ENCODE measurements at places on chromosomes 5 and 9.

DNA sequence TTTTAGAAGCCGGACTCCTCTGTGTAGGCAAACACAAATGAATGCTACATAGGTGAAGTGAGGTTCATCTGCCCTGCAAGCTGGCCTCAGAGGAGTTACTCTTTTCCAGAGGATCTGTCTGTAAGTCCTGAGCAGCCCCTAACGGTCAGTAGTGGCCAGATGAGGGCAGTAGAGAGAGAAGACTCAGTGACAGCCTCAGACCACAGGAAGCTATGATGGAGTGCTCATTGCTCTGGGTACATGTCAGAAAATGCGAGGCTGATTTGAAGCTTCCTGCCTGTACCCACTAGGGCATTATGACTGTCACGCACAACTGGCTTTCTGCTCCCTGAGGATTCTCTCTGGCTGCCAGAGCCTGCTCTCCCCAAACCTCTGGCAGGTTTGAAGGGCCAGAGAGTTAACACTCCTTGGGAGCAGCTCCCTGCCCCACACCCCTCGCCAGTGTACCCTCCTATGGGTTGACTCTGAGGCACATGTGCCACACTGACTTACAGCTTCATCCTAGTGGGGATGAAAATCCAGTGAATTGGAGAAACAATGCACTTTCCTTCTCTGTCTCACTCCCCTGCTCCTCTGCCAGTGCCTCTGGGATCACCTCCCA is 141.5 kb downstream of the GABRG2 start:
- peak; percentile 10 for DNase-seq

DNA sequence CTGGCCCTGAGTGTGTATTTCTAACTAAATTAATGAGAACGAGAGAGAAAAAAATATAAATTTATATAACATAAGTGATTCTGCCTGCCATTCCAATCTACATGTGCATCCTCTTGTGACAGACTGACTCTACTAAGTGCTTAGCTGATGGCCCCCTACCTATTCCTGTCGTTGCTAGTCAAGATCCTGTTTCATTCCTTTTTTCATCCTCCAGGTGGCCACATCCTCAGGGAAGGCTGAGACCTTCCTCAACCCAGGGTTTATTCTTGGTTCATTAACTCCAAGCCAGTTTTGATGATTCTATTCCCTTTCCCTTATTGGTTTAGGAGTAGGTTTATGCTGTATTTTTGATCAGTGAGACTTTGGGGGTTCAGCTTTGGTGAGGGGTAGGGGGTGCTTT is 201.3 kb downstream of the C9orf152 start:
- no peak for DNase-seq

DNA sequence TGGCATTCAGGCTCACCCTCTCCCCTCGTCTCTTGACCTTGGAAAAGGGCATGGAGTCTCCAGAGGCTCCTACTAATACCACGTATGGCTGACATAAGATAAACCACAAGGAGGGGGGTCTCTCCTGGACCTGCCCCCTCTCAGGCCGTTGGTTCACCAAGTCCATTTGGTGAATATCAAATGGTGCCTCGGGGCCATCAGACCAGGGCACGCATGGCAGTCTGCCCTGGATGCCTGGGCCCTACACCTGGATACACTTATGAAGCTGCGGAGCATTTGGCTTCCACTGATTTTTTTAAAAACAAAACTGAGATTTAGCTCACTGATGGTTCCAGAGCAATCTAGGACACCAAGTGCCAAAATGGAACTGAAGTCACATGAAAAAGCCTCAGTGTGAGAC is 40.3 kb upstream of the ZNF622 start:
- DNase-seq: no peak

DNA sequence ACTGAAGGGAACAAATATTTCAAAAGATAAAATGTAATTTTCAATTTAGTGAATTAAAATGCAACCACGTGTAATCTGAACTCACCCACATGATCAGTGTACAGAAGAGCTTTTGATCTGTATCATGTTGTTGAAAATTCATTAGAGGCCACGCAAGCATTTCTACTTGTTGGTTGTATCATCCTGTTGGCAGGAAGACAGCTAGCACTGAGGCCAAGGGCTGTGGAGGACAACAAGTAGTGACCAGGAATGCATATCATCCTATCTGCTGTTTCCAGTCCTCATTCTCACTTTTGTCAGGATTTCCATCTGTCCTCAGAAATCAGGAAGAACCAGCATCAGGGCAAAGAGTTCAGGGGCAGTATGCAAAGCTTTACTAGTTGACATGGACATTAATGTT is 29.9 kb upstream of the CKS2 start:
- DNase-seq: no peak

- DNase-seq: no peak
Observed at GRCh38 chr9:87670572-87671264, 55.2 kb upstream of the CTSL start.

DNA sequence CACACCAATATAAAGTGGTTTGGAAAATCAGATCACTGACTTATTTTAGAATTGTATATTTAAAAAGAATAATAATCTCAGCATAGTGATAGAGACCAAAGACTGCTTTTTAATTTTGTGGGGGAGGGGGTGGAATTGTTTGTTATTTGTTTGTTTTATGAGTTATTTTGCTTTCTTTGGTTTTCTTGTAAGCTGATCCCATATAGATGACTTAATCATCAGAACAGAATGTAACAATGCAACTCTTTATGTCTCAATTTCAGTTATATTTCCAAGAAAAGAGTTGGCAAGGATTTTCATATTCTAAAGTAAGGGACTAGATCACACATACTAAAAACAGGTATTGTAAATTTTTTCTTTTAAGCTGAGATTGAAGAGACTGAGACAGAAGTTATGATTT is 984.9 kb downstream of the TLE4 start:
- DNase-seq: no peak

GRCh38 chr9:135098400-135099105 is 11.1 kb downstream of the OLFM1 start:
- DNase-seq: no peak

- peak; percentile 73 for DNase-seq
Observed at GRCh38 chr9:99181621-99182020, 40.1 kb downstream of the ALG2 start.

- no peak for DNase-seq
Observed at GRCh38 chr9:83418283-83418682, 119.9 kb downstream of the FRMD3 start.

GRCh38 chr9:109403766-109404320 is 83.0 kb upstream of the EPB41L4B start:
- DNase-seq: no peak

- no peak for DNase-seq
Observed at GRCh38 chr9:30476826-30477225, 1907.6 kb upstream of the ACO1 start.

GRCh38 chr9:21121079-21121478 is 20.6 kb downstream of the IFNW1 start:
- peak; percentile 35 for DNase-seq

DNA sequence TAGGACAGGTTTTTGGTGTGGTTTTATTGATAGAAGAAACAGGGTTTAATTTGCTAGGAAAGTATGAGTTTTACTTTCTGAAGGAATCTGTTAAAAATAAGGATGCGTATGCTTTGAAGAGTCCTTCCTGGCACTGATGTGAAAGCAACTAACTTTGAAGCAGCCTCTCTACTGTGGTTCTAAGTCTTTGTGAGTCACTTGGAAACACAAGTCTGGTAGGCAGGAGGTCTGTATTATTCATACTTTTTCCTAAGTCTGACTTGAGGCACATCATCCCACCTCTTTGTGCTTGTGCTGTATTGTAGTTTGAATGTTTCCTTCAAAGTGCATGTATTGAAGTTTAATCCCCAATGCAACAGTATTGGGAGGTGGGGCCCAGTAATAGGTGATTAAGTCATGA is 129.0 kb downstream of the TAF11L14 start:
- DNase-seq: no peak

GRCh38 chr5:153827397-153827796 is 211.3 kb downstream of the FAM114A2 start:
- no peak for DNase-seq

DNA sequence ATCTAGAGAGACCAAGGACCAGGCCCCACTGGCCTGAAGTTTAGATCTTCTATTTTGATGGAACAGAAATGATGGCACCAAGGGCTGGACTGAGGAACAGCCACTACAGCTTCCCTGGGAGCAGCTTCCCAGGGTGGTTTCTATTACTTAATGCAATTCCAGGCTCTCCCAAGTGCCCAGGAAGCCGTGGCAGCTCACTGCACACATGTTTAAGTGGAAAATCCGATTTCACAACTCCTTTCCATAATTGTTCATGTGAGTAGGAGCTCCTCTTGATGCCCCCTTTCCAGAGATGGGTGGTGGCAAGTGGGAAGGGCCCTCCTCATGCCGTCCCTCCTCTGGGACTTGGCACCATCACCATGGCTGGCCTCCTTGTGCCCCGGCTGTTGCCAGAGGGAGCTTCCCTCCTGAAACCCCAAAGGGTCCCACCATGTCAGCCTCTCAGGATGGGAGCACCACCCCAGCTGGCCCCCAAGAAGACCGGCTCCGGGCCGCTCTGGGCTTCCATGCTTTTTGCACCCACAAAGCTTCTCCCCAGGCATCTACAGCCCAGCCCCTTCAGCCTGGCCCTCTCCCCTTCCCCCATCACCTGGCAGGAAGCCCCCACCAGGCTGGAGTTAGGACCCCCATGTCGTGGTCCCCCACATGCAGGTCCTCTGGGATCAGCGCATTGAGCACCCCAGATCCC is 9.1 kb upstream of the UBAC1 start:
- no peak for DNase-seq

GRCh38 chr5:156815988-156816599 is 34.0 kb upstream of the PPP1R2B start:
- DNase-seq: peak; percentile 45

DNA sequence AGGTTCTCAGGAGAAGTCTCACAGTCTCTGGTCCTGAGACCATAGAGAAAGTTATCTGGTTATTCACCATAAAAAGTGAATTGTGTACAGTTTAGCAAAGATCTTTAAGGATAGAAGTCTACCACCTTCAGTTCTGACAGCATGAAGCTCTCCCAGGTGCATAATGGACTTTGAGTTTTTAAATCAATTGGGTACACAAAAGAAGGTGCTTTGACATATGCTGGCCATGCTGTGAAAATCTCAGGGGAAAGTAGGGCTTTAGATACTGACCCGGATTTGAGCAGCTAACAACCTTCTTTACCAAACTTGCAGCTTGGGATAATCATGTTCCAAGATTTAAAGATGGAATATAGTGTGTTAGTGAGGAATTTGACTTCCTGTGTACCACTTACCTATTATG is 264.2 kb downstream of the ZSWIM6 start:
- no peak for DNase-seq

DNA sequence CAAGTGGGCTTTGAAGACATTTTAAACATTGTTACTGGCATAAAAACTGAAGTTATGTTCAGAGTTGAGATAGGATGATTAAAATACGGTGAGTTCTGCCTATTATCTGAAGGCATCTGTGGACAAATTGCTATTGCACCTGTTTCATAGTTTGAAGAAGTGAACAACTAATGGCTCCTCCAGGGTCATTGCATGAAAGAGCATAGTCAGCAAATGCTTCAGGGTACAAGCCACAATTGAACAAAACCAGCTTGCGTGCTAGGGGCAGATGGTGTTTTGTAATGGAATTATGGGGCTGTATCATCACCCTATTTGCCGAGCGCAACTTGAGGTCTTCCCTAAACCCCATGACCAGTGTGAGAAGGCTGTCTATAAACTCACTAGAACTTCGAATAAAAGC is 369.1 kb downstream of the MTRR start:
- no peak for DNase-seq

DNA sequence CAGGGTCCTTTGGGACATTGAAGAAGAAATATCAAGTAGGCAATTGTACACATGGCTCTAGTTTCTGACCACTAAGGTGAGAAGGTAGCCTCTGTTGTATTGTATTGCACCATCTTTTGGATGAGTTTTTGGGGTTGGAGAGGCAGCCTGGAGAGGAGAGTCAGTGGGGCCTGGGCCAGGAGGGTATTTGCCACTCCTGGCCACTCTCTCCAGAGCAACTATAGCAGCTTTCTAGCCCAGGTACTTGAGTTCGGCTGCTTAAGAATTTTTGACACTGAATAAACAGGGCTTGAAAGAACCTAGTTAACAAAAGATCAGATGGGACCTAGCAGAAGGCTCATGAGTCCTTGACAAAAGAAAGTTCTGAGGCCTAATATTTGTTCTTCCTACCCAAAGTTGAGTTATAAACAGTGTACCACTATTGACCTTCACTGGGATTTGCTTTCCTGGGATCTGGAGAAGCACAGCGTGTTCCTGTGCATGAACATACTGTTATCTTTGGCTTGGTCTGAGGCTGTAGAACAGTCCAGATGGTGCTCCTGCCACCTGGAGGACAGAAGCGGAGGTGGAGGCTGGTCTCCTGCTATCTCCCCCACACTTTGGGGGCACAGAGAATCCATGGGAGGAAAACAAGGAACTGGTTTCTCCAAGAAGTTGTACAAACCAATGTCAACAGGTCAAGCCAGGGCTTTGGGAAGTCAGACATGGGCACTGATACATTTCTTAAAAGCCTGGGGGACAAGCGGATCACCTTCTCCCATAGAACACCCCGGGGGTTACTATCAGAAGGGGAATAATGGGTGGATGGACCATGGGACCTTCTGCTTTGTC is 110.4 kb upstream of the LIFR start:
- no peak for DNase-seq

GRCh38 chr5:28249771-28250415 is 1211.5 kb upstream of the CDH9 start:
- DNase-seq: no peak

- no peak for DNase-seq
Observed at GRCh38 chr5:51326844-51327243, 56.4 kb upstream of the ISL1 start.

GRCh38 chr5:322281-322941 is 897 bp downstream of the AHRR start:
- DNase-seq: peak; percentile 54

GRCh38 chr5:6236170-6236793 is 142.1 kb downstream of the MED10 start:
- DNase-seq: no peak

GRCh38 chr9:128438343-128439109 is 17.3 kb upstream of the ODF2 start:
- peak; percentile 81 for DNase-seq

DNA sequence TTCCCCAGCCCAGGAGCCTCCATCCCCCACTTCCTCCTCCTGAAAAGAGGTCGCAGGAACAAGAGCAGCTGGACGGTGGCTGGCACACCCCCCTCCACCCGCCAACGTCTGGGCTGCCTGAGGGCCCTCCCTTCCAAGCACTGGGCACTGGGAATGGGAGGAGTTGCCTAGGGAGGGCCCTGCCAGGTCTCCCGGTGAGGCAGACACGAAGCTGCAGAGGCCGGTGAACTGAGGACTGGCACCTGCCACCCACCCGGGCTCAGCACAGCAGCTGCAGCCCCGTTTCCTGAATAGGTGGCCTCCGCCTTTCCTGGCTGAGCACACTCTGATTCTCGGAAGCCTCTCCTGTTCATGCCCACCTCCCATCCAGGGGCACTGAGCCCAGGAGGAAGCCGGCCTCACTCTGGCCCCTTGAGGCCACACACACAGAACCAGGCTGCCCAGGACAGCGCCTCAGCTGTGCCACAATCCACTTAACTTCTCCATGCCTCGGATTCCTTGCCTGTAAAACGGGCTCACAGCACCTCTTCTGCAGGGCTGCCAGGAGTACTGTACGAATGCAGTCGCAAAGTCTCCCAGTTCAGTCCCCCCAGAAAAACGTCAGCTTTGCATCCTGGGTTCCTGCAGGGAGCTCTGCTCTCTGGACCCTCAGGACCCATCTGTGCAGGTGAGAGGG is 1.3 kb downstream of the NPDC1 start:
- no peak for DNase-seq

- no peak for DNase-seq
Observed at GRCh38 chr9:750249-750967, 91.1 kb upstream of the DMRT1 start.
